ENCODE measurements at places on chromosomes 4 and X.

DNA sequence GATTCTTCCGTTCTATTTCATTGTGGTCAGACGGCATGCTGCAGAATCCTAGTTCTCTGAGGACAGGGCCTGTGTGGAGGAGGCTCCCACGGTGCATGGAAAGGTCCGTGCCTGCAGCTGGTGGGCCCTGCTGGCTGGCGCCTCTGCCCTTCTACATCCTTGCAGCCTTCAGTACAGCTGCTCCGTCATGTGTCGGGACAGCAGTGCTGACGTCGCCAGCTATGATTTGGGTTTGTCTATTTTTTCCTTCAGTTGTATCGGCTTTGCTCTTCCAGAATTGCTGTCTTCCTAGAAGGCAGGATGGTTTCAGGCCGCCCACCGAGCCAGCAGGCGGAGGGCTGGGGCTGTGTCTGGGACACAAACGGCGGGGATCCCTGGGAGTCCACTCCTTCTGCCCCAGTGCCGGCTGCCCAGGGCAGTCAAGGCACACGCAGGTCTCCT is 32.1 kb upstream of the CPLX1 start:
- no peak for DNase-seq

GRCh38 chr4:55125087-55125721 is at the start of gene KDR:
TSS of gene KDR (minus strand) at chr4:55125595. CDS start at chr4:55125293, 302 bp downstream.
- peak; percentile 85 for DNase-seq

DNA sequence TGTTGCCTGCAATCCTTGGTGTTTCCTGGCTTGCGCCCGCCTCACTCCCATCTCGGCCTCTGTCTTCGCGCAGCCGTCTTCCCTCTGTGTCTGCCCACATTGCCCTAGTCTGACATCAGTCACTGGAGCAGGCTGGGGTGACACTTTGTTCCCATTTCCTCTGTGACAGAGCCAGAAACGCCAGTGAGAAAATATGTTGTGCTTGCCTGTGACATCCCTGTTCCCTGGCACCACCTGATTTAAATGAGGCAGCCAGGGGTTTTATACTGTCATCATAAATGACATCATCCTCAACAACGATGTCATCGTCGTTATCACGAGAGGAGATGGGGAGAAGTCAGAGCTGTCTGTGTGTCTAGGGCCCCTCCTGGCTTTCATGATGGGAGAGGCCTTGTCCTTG is 29.1 kb downstream of the ZNF185 start:
- DNase-seq: no peak

- DNase-seq: no peak
Observed at GRCh38 chr4:185915817-185916216, 103.8 kb upstream of the SORBS2 start.

- no peak for DNase-seq
Observed at GRCh38 chrX:96715481-96715880, 30.8 kb downstream of the DIAPH2 start.

GRCh38 chrX:30627818-30628652 is 25.2 kb upstream of the GK start:
- DNase-seq: no peak

GRCh38 chr4:14241574-14241973 is 614.0 kb upstream of the BOD1L1 start:
- DNase-seq: no peak

DNA sequence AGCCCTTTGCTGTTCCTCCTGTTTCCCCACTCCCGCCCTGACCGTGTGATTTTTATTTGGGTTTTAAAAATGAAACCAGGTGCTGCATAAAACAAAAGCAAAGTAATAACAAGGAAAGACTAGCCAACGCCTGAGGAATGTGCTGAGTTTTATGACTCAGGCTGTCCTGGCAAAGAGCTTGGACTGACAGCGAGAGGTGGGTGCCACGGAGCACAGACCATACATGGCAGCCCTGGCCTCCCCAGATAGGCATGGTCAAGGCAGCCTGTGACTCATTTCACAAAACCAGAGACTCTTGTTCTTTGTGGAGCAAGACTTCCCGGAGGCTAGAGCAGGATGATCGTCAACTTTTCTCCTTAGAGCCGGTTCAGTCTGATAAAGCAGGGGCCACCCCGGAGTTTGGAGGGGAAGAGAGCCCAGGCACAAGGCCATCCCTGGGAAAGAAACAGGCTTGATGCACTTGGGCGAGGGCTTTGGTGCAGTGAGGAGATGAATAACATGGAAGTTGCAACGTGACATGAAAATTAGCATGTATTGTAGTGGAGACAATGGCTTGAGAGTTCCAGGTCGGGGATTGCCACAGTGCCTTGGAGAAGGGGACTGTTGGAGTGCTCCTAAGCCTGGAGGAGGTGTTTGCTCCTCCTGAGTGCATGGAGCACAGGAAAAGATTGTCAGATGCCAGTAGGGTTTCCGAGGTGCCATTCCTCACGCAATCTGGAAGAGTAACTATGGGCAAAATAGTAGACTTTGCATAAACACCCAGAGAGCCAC is 54.8 kb downstream of the C4orf51 start:
- DNase-seq: no peak

DNA sequence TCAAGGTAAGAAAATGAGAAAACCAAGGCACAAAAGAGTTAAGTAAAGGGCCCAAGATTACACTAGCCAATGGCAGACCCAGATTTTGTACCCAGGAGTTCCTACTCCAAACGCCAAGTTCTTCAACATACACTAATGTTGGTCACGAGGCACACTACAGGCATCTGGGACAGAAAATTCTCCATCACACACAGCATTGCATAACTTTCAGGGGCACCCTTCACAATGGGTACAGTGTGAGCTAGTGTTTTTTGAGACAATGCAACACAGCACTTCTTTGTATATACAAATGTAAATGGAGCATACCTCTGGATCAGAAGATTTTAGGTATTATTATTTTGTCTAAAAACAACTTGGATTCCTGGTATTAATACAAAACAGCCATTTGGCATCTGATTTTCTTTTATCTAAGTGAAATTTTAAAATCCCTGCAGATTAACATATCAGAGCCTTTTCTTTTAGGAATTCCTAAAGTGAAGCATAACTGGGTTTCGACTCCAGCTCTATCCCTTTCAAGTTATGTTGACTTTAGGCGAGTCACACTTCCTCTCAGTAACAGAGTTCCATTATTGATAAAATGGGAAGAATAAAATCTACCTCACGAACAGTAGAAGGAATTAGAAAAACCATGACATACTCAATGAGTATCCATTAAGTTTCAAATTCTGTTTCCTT is 41.1 kb downstream of the ADGRA3 start:
- no peak for DNase-seq

DNA sequence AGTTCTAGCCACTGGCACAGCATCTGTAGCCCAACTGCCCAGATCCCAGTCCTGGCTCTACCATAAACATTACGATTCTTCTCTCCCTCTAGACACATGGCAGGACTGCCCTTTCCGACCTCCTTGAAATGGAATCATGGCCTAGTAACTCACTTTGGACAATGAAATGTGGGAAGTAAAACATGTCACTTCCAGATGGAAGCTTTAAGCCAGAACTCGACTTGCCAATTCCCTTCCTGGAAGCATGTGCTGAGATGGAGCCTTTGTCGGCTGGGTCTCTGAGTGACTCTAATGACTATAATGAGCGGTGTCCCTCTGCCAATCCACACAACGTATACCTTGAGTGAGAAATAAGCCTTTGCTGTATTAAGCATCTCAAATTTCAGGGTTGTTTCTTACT is 34.7 kb downstream of the SH3RF1 start:
- DNase-seq: no peak

- peak; percentile 33 for DNase-seq
Observed at GRCh38 chr4:164215113-164215741, 538.7 kb upstream of the SMIM31 start.

DNA sequence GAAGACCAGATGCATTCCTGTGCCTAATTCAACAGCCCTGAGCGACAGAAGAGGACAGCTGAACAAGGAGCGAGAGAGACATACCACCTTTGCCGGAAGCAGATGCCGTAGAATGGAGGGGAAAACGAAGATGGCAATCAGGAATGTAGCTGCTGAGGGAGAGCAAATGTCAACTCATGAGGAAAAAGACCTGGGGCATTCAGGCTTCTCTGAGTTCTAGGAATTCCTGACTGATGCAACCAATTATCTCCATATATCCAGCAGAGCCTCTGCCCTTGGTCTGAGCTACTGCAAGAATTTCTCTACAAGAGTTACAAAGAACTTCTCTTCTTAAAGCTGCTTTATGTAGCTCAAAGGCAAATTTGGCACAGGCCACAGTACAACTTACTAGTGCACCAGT is 40.5 kb upstream of the INPP4B start:
- no peak for DNase-seq

- DNase-seq: no peak
Observed at GRCh38 chrX:338836-339400, 20.3 kb upstream of the GTPBP6 start.

- DNase-seq: no peak
Observed at GRCh38 chrX:65783746-65784145, 116.3 kb downstream of the MSN start.

DNA sequence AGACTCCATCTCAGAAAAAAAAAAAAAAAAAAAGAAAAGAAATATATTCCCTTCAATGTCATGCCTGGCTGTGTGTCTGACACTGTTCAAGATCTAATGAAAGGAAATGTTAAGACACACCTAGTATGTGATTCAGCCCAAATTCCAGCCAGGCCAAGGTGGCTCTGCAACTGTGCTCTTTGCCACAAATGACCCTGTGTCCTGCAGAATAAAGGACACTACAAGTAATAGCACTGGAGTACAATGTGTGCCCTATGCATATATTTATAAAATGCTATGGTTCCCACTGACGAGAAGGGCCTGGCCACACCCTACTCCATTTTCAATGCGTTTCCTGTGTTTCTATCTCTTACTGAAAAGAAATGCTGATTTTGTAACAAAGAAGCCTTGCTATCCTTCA is 98.0 kb upstream of the SORBS2 start:
- DNase-seq: no peak
